ENCODE measurements at places on chromosomes 11 and 22.
A peak's percentile ranks its signal among the peaks of the same experiment; 100 is the strongest.

DNA sequence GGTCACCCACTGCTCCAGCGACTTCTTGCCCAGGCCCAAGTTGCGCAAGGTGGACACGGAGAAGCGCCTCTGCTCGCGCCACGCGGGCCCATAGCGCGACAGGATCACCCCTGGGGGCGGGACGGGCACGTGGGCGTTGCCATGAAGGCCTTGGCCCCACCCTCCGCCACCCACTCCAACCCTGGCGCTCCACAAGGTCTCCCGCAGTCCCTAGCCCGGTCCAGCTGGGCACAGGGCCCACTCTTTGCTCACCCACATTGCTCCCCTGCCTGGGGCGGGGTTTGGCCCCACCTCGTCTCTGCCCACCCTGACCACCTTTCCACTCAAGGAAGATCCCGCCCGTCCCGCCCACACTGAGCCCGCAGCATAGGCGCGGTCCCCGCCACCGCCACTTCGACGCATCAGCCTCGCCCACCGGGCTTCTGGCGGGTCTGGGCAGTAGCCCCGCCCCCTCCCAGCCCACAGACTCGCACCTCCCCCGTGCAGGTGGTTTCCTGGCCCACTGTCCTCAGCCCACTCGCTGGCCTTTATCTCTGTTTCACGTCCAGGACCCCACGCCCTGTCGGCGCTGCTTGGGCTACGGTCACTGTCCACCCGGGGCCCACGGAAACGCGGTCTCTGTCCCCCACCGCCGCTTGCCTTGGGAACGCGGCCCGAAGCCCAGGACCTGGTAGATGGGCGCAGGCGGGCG is 12.3 kb upstream of the CYP2D6 start:
- no peak for DNase-seq

GRCh38 chr11:116467823-116468222 is 305.0 kb downstream of the BUD13 start:
- no peak for DNase-seq

- no peak for DNase-seq
Measured at GRCh38 chr11:81420668-81421250, 1312.9 kb downstream of the FAM181B start.

GRCh38 chr22:28917747-28918549 is 34.6 kb downstream of the ZNRF3 start:
- DNase-seq: no peak

DNA sequence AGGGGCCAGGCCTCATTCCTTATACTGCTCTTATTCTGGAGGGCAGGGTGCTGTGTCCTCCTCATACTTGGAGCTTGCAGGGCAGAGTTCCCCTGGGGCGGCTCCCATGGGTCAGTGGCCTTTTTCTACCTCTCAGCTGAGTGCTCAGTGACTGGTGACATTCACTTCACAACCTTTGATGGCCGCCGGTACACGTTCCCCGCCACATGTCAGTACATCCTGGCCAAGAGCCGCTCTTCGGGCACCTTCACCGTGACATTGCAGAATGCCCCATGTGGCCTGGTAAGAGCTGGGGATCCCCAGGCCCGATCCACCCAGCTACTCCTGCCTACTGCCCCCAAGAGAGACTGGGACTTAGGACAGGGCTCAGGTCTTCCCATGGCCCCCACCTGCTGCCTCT is 14.5 kb downstream of the OTOG start:
- DNase-seq: no peak

- no peak for DNase-seq
Measured at GRCh38 chr11:77590194-77590782, 535 bp downstream of the AQP11 start.

DNA sequence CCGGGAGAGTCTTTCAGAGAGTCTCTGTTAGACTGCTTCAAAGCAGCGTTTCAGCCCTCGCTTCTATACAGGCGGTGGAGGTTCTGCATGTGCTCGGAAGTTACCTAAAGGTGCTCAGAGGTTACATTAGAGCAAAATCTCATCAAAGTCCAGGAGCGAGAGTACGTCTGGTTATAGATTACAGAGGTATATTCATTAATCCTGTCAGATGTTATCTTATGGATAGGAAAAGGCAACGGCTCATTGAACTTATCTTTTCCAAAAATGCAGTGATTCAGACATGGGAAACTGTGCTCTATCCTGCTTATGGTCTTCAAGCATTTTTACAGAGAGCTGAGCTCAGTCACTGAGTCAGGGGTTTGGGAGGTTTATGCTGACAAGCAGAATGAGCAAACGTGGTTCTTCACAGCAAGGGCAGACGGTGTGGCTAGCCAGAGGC is 9.1 kb upstream of the ZBED5 start:
- no peak for DNase-seq

DNA sequence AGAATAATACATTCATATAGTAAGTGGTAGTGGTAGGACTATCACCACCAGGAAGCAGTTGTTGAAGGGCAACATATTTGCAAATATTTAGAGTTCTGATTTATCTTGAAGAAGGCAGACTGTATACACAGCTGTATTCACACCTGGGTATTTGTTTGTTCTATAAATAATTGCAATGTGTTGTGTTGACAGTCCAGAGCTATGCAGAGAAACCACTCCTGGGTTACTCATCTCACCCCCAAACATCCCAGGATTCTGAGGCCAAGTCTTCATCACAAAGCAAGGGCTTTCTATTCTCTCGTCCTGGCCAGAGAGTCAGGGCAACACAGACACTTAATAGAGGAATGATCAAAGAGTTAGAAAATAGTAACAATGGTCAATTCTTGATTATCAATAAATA is 102.1 kb upstream of the FAT3 start:
- DNase-seq: no peak

DNA sequence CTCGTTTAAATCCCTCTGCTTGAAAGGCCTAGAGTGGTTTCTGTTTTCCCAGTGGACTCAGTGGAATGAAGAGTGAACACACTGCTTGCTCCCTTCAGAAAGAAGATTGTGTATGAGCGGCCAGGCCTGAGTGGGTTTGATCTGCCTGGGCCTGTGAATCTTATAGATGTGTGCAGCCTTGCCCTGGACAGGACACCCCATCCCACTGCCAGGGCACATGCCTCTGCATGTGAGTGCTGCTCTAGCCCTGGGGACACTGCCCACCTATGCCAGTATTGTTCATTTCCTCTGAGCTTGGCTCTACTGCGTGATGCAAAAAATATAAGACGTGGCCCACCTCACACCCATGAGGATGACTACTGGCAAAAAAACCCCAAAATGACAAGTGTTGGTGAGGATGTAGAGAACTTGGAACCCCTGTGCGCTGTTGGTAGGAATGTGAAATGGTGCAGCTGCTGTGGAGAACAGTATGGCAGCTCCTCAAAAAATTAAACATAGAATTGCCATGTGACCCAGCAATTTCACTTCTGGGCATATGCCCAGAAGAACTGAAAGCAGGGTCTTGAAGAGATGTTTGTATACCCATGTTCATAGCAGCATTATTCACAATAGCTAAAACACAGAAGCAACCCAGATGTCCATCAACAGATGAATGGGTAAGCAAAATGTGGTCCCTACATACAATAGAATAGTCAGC is 27.3 kb upstream of the NECTIN1 start:
- no peak for DNase-seq

DNA sequence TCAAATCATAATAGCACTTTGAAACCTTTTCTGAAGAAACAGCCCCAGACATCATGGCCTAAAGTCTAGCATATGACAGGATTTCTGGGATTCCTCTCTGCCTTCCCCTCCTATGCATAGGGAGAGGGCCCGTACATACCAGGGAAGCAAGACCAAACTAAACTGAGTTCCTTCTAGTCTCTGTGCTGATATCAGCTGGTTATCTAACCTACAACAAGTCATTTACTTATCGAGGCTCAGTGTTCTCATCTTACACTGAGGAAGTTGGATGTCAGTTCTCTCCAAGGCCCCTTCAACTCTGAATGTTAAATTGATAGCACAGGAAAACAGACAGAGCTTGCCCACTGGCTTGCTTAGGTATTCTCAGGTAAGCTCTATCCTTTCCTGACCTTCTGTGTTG is 17.0 kb upstream of the GRIK4 start:
- DNase-seq: no peak

GRCh38 chr11:82889133-82890001 is 10.9 kb downstream of the PRCP start:
- peak; percentile 84 for DNase-seq

DNA sequence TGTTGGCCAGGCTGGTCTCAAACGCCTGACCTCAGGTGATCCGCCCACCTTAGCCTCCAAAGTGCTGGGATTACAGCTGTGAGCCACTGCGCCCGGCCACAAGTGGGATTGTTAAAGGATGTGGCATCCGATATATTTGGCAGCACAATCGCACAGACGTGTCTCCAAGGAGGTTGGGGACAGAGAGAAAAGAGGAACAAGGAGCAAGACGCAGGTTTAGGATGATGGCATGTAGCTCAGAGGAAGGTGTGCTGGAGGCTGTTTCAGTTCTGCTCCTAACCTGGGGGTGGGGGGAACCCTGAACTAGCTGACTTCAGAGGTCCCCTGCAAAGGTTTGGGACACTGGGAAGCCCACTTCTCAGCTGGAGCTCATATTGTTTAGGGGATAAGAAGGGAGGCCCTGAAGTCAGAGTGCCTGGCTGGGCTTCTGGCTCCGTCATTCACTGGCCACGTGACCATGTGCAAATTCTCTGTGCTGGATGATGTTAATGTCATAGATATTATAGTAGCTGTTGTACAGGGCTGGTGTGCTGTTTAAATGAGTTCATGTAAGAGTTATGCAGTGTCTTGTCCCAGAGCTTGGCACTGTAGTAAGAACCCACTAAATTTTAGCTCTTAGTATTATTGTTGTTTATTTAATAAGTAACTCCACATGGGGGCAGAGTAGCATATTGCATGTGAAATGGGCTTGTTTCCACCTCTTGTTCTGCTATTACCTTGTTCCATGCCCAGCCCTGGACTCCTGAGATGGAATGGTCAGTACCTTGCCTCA is 129.7 kb downstream of the ST3GAL4 start:
- DNase-seq: no peak

- DNase-seq: no peak
Measured at GRCh38 chr11:102268985-102269470, 48.3 kb upstream of the BIRC3 start.

- DNase-seq: no peak
Measured at GRCh38 chr11:45924036-45924915, 1.8 kb downstream of the LARGE2 start.

DNA sequence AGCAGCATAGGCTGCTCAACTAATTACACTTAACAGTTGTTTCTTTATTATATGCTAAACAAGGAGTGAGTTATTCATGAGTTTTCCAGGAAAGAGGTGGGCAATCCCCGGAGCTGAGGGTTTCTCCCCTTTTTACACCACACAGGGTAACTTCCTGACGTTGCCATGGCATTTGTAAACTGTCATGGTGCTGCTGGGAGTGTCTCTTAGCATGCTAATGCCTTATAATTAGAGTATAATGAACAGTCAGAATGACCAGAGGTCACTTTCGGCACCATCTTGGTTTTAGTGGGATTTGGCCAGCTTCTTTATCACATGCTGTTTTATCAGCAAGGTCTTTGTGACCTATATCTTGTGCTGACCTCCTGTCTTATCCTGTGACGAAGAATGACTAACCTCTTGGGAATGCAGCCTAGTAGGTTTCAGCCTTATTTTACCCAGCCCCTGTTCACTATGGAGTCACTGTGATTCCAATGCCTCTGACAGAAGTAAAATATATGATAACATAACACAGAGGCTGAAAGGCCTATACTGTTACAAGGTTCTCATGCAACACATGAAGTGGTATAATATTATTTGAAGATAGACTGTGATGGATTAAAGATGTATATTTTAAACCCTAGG is 41.3 kb upstream of the RDX start:
- peak; percentile 32 for DNase-seq

DNA sequence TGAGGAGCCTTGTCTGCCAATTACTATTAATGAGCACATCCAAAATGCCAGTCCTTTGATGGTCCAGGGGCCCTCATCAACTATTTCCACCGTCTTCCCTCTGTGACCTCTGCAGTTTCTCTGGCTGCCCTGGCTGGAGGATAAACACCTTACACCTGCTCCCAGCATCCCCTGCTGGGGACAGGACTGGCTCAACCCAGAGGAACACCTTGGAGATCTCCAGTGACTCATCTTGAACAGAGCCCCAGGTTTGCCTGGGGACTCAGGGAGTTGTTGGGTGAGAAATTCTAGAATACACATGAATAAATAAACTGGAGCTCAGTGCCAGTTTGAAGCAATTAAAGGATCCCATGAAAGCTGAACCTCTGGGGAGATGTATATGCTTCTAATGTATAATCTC is 24.0 kb upstream of the ELF5 start:
- DNase-seq: no peak

- no peak for DNase-seq
Measured at GRCh38 chr11:122734848-122735496, 79.5 kb downstream of the UBASH3B start.

DNA sequence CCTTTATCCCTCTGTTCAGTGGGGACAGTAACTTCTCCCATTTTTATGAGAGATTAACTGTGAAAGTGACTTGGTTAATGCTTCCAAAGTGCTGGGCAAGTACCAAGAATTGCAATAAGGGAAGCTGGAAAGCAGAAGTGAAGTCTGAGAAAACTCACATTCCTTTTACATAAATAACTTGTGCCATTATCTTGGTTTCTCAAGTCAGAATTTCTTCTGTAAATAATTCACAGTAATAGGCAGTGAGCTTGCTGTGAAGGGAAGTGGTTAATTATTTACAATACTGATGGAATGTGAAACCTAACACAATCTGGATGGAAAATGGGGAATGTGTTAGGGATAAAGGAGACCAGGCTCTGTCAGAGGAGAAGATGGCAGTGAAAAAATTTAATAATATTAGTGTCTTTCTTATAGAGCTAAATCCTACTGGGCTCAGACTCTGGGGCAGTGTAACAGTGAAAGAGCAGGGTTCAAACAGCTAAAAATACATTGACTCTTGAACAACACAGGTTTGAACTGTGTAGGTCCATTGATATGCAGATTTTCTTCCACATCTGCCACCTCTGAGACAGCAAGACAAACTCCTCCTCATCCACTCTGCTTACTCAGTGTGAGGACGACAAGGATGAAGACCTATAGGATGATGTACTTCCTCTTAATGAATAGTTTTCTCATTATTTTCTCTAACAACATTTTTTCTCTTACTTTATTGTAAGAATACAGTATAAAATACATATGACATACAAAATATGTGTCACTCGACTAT is 251.5 kb upstream of the ISX start:
- DNase-seq: peak; percentile 18

DNA sequence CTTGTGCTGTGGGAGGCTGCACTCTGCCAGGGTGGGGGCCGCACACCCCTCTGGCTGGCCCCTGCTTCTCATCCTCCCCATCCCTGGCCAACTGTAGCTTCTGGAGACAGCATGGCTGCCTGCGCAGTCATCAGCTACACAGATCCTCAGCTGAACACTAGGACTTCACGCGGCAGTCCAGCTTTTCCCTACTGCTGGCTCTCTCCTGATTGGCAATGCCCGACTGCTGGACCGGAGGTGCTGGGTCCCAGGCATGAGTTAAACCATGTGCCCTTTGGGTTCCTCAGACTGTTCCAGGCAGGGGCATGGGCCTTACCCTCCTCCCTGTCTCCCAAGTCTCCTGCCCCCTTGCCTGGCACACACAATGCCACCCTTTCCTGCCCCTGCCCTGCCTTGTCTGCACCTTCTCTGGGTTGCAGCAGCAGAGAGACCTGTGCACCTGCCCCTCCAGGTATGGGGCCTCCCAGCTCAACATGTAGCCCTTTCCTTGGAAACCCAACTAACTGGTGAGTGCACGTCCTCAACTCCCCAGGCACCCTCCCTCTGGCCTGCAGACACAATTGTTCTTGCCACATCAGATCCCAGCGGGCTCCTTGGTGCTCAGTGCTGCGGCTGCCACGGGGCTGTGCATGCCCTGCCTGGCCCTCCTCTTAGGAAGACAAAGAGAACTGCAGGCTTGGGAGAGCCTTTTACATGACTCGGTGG is 1039.2 kb downstream of the TBC1D22A start:
- no peak for DNase-seq

GRCh38 chr22:37752189-37753087 is 55.3 kb upstream of the GCAT start:
- no peak for DNase-seq

All from inflammatory macrophage treated with lipopolysaccharide for 4 hours (primary cell).